ENCODE measurements at places on chromosomes 11 and 22. TPM values are rescaled to one million over a fixed set of nuclear protein-coding genes. Genes with fewer than 3 reads are reported as not detected.

The SYCE3 gene
- polyA plus RNA-seq = not detected

The NLRP6 gene
- 0.55 TPM for polyA plus RNA-seq

The FOSL1 gene
- 0.20 TPM for polyA plus RNA-seq

The DCHS1 gene
- 29.1 TPM for polyA plus RNA-seq

The FJX1 gene
- 22.0 TPM for polyA plus RNA-seq

The SHISAL1 gene
- polyA plus RNA-seq = 3.3 TPM

The CAT gene
- 191 TPM for polyA plus RNA-seq

The OR5P2 gene
- polyA plus RNA-seq = not detected

DNA sequence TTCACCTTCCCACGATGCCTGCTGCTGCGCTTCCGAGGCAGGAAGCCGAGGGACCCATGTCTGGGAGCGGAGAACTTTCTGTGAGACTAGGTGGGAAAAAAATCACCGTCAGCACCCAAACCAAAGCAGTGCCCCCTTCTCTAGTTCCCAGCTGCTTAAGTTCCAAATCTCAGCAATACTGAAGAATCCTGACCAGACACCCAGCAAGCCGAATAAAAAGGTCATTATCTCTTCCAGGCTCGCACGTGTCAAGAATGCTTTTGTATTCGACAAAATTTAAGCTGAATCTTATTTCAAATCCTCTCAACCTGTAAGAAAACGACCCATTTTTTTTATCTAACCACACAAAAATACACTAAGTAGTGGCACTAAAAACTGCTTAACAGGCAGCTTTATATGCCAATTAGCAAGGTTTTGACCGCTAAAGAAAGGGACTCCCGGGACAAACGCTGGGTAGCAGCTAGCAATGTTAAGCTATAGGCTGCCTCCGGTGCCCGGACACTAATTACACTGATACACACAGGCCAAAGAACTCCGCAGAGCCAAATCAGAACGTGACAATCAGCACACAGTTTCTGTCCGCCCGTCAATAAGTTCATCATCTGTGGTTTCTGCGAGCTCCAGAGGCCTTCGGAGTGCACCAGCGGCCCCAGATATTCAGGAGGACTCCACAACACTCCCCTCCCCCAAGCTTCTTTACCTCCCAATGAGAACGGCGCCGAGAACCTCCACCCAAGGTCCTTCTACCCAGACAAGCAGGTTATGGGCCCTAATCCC lies 728 bp downstream of the RPL3 start:
- DNase-seq = peak; percentile 53

- DNase-seq = peak; percentile 17
Observed at GRCh38 chr22:26330971-26331625, 98.0 kb upstream of the ASPHD2 start.

GRCh38 chr11:130076778-130077481 lies 7.2 kb downstream of the APLP2 start:
- DNase-seq = no peak

GRCh38 chr11:95241681-95242081 lies 10.7 kb upstream of the SESN3 start:
- DNase-seq = no peak

DNA sequence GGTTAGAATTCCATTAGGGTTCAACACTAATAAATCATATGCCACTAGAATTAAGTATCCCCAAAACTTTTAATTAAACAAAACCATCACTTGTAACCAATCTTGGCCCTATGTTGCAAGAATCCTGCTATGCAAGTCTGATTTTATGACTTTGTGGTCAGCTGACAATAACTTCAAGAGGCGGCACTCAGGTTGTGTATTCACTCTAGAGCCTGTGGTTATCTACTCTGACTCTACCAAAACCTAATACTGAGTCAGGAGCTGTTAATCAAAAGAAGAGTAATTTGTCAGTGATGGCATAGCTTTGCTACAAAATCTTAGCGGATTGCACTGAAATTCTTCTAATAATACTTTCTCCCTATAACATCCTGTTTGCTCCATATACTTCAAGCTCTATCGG lies 253.7 kb downstream of the AASDHPPT start:
- DNase-seq = no peak

DNA sequence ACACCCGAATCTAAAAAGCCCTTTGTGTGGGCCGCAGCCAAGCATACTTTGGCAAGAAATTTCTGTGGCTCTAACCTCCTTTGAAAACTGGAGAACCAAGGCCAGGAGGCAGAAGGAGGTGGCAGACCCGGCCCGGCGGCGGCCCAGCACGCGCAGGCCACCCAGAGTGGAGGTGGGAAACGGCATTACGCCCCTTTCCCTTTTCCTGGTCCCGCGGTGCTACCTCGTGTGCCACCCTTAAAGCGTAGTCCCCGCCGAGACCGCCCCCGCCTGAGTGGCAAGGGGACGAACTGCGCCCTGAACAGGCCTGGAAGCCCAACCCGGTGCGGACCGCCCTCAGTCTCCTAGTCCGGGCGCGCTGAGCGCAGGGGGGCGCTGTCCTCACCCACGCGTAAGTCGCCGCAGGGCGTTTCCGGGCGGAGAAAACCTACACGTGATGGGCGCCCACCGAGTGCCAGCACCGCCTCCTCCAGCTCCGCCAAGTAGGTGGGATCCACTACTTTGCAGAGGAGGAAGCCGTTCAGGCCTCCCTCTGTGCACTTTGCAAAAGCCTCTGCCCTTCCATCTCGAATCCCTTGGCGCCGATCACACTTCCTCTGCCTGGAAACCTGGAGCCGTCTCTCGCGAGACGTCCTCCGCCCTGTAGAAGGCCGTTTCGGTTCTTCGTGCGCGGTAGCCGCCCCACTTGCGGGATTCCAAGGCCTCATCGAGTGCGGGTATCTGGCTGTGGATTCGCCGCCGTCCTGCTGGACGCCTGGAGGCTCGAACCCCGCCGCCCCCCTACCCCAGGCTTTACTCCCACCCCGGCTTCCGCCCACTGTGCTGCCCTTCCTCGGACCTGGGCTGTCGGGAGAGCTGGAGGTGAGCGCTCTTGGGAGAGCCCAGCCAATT lies at the start of gene ACCS:
Gene ACCS, plus strand, starts transcription at position 430 of the 891 bp plus-strand sequence. CDS start 1,358 bp downstream, outside the sequence.
- DNase-seq = peak; percentile 88

DNA sequence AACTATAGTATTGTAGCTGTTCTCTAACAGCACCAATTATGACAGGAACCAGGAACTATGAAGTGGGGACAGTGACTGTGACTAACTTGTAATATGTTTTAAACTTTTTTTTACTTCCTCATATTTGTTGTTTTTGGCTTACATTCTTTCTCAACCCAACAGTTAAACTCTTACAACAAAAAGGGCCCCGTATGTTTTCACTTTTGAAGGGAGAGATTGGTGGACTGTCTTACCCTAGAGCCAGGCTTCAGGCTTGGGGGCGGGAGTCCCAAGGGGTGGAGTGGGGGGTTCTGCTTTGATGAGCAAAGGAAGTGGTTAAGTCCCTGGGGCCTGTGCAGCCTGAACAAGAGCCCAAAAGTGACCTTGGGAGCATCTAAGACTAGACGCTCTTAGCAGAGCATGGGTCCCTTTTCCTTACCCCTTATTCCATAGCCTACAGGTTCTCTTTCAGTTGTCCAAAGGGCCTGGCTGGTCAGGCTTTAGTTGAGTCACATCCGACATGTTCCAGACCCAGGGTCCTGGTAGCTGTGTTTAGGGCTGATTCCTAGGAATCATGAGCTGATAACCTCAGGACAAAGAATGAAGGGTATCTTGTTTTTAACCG lies 38.8 kb downstream of the STIM1 start:
- no peak for DNase-seq

- peak; percentile 95 for DNase-seq
Observed at GRCh38 chr11:106021967-106022794, at the start of gene MSANTD4. Gene MSANTD4, minus strand, starts transcription at chr11:106022240. Its CDS starts 11,323 bp downstream, at chr11:106010917.

DNA sequence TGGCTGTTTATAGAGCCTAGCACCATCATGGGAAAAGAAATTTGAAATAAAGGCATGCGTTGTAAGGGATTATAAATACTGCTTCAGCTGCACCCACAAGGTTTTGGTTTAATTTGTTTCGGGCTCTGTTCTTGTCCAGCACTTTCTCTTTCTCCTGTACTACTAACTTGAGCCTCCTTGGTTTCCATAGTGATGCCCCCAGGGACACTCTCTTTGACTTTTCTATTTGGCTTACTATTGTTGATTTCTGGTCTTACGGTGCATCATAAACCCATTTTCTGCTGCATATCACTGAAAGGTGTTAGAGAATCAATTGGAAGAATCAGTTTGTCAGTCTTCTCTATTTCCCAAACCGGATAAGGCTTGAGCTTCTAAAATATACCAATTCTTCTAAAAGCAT lies 1674.3 kb upstream of the RAG2 start:
- DNase-seq = no peak

- no peak for DNase-seq
Observed at GRCh38 chr11:17379383-17380180, 8.9 kb downstream of the KCNJ11 start.

DNA sequence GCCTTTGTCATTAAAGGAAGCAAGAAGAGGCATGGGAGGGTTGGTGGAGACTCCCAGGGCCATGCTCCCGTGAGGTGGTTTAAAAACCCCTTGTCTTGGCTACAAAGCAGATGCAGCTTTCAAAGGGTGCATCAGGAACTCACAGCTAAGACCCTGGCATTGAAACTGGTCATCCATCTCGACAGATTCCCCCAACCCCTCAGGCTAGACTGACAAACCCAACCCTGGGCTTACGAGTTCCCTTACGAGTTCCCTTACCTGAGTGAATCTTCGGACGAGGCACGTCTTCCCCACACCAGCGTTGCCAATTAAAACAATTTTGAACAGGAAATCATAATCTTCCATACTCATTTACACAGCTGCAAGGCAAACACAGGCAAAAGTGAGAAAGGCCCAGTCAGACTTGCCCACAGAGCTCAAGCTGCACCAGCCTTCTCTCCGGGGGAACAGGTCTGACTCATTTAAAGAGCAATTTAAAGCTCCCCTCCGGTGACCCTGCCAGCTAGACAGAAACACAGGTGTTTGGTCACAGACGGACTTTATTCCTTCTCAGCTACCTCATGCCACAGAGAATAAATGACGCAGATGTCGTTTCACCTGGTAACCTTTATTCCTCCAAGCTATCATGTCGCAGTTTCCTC lies 74.6 kb downstream of the RAB30 start:
- no peak for DNase-seq

DNA sequence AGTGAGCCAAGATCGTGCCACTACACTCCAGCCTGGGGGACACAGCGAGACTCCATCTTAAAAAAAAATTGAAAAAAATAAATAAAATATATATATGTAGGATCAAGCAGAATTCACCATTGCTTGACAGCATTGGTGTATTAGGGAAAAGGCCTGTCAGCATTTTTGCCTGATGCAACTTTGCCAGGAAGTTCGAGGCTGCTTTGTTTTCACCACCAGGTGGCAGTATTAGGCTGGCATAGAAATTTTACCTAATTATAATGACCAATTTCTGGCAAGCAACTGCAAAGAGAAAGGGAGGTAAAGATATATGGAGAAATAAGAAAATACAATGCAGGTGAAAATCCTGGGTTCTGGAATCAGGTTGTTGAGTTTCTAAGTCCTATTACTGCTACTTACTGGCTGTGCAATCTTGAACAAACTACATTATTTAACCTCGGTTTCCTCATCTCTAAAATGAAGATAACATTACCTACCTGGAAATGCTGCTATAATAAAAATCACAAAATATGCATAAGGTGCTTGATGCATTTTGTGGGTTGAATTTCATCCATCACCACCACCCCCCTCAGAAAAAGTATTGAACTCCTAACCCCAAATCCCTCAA lies 24.7 kb downstream of the LAYN start:
- DNase-seq = no peak

DNA sequence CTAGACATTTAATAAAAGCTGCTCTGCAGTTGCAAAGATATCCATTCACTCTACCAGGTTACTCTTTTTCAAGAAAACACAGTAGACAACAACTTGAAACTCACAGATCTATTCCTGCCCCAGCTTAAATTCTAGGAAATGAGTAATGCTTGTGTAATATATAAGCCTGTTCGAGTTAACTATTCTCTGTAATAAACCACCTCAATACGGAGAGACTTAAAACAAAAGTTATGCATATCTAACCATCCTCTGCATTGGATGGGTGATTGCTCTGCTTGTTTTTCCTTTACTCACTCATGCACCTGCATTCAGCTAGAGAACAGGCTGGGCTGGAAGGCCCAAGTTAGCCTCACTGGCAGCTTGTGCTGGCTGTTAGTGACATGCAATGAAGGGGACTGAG lies 13.3 kb downstream of the LRRC4C start:
- DNase-seq = no peak

DNA sequence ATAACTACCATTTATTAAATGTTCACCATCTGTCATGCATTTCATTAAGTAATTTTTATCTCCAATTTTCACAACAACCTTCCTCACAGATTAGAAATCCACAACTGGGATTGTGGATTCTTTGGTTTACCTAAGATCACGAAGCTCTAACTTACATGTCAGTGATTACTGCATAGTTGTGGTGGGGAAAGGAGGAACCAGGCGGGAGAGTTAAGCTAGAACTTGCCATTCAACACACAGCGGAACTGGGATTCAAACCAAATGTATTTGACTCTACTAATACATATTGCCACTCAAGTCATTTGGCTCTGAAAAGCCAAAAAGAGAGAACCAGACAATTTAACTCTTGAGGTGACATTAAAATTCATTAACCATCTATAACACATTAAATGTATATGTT lies 10.4 kb upstream of the LAYN start:
- DNase-seq = no peak

DNA sequence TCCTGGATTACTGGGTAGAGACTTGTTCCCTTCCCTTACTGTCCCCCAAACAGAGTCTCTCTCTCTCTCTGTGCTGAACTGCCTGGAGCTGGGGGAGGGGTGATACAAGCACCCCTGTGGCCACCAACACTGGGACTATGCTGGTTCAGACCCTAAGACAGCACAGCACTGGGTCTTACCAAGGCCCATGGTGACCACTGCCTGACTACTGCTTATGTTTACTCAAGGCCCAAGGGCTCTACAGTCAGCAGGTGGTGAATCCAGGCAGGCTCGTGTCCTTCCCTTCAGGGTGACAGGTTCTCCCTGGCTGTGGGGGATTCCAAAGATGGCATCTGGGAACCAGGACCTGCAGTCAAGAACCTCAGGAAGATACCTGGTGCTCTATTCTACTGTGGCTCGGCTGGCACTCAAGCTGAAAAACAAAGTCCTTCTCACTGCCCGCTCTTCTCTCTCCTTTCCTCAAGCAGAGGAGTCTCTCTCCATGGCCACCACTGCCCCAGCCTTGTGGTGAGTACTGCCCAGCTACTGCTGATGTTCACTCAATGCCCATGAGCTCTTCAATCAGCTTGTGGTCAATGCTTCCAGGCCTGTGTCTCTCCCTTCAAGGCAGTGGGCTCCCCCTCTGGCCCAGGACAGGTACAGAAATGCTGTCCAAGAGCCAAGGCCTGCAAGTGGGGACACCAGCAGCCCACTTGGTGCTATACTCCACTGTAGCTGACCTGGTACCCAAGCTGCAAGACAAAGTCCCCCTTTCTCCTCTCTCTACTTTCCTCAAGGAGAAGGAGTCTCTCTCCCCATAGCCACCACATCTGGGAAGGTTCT lies 41.8 kb upstream of the SHANK2 start:
- no peak for DNase-seq

DNA sequence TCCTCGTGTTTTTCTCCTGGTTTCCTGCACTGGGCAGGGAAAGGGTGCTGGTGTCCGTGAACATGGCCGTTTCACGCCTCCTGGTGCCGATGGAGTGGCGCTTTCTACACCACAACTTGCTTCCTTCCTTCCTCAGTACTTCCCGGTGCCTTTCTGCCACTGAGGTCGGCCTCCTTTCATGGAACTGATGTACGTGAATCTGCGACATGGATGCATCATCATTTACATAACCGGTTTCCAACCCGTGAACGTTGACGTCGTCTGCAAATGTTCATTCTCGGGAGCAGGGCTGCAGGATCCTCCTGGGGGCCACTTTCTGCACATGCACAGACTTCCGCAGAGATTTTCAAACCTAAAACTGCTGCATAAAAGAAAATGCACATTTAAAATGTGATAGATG lies 474.4 kb downstream of the BRD1 start:
- DNase-seq = no peak

- DNase-seq = no peak
Observed at GRCh38 chr11:33672273-33672672, 28.4 kb downstream of the C11orf91 start.
